ENCODE measurements at places on chromosomes 16 and 17.

DNA sequence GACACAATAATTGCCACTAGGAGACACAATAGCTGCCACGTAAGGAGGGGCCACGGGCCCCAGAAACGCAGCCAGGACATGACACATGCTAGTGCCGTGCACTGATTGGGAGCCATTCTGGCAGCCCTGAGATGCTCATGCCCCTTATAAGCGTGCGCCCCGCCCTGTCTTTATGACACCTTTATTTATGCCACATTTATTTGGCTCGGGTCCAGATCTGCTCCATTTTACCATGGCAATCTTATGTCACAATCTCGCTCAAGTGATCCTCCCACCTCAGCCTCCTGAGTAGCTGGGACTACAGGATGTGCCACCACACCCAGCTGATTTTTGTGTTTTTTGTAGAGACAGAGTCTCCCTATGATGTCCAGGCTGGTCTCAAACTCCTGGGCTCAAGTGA is 43.8 kb upstream of the NF1 start:
- no peak for DNase-seq

GRCh38 chr17:77425791-77426641 is 285.2 kb downstream of the SEC14L1 start:
- DNase-seq = peak; percentile 54

DNA sequence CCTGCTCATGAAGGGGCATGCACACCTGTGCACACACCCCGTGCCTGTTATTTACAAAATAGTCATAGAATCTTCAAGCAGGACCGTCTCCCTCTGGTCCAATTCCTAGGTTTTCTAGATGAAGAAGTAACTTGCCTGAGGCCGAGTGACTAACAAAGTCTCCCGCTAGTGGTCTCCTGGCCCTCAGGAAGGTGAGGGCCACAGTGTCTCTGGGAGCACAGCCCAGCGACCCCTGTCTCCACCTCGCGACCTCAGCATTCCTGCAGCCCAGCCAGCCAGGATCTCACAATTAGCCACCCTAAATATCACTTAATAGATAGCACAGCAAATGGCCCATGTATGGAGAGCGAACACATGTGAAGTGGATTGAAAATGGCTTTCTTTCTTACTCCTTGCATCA is 30.5 kb upstream of the CACNG1 start:
- DNase-seq = no peak

DNA sequence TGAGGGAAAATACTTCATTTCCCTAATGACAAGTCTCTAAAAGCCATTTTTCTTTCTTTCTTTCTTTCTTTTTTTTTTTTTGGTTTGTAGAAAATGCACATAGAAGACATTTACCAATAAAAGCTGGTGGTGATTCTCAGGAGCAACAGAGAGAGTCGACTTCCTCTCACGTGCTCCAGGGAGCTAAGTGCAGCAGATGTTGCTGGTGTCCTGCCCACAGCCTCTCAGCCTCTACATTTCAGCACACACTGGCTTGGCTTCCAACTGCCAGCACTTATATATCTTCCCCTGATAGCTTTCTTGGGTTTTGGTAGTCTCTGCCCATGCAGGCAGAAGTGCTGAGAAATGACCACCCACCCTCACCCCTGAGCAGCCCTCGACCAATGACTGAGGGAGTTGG is 58.4 kb upstream of the MARCHF10 start:
- no peak for DNase-seq

DNA sequence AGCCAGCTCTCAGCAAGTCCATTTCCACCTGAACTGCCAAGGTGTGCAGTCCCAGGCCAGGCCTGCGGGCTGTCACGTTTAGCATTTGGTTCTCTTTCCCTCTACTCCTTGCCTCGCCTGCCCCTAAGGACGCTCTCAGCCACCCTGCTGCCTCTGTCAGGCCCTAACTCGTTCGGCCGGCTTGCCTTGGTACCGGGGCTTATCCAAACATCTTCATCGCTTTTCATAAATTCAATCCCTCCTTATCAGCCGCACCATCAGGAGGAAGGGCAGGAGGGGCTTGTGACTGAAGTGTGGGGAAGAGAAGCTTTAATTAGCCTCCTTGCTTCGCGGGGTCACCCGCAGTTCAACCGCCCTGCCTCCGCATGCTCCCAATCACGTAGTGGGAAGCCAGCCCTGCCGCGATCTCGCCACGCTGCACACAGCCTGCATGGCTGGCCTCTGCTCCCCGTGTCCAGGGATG is 231.1 kb downstream of the SOX9 start:
- peak; percentile 50 for DNase-seq

DNA sequence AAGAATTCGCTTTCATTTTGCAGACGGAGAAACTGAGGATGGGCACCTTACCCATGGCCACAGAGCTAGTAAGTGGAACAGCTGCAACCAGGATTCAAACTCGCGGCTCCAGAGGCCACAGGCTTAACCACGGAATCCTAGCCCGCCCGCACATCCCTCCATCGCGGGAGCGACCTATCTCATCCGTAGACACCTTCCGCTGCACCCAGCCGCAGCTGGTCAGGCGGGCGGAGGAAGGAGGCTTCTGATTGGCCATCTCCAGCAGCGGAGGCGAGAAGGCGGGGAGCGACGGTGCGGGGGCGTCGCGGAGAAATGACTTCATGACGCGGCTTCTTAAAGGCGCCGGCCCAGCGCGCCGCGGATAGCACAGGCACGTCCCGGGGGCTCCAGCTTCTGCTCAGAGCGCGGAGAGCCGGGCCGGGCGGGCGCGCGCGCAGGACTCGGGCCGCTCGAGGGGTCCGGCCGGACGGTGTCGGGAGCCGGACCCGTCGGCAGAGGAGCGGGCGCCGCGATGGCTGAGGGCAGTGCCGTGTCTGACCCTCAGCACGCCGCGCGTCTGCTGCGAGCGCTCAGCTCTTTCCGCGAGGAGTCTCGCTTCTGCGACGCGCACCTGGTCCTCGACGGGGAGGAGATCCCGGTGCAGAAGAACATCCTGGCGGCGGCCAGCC is at the start of gene GAN:
TSS of gene GAN (plus strand) at position 360 of the 668 bp plus-strand sequence. CDS start at position 512, 152 bp downstream.
- DNase-seq = peak; percentile 95

DNA sequence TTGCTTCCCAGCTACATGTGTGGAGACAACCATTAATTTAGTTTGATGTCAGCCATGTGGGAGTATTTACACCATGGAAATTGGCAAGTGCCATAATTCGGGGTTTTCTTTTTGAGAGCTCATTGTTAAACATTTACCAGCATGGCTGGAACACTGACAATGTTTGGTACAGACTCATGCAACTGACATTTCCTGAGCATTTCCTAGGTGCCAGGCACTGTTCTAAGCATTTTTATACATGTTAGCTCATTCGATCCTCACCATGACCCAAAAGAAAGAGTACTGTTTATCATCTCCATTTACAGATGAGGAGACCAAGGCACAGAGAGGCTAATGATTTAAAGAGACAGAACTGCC is 86.9 kb downstream of the FOXL1 start:
- DNase-seq = no peak

GRCh38 chr16:2015117-2015946 is 4.3 kb upstream of the NPW start:
- no peak for DNase-seq

DNA sequence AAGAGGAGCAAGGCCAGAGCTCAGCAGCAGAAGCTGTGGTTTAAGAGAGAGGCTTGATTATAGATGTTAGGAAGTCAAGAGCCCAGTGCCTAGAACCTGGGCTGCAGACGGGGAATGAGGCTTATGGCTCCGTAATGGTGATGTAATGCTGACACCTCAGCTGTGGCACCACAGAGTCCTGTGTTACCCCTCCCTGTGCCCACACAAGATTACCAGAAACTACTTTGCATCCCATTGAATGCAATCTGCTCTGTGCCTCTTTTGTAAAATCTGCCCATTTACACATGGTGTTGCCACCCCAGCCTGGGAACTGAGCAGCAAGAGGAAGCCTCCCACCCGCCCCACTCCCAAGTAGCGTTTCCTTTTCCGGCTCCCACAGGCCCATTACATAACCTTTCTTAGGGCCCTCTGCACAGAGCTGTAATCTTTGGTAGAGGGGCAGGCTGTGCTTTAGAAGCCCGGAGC is 57.0 kb downstream of the PITPNC1 start:
- no peak for DNase-seq

- no peak for DNase-seq
Measured at GRCh38 chr17:22704674-22705073, 1012.4 kb downstream of the KCNJ18 start.

GRCh38 chr17:76104140-76104895 is 731 bp upstream of the EXOC7 start:
- DNase-seq = no peak

- no peak for DNase-seq
Measured at GRCh38 chr17:5379351-5380107, 39.9 kb downstream of the NUP88 start.

DNA sequence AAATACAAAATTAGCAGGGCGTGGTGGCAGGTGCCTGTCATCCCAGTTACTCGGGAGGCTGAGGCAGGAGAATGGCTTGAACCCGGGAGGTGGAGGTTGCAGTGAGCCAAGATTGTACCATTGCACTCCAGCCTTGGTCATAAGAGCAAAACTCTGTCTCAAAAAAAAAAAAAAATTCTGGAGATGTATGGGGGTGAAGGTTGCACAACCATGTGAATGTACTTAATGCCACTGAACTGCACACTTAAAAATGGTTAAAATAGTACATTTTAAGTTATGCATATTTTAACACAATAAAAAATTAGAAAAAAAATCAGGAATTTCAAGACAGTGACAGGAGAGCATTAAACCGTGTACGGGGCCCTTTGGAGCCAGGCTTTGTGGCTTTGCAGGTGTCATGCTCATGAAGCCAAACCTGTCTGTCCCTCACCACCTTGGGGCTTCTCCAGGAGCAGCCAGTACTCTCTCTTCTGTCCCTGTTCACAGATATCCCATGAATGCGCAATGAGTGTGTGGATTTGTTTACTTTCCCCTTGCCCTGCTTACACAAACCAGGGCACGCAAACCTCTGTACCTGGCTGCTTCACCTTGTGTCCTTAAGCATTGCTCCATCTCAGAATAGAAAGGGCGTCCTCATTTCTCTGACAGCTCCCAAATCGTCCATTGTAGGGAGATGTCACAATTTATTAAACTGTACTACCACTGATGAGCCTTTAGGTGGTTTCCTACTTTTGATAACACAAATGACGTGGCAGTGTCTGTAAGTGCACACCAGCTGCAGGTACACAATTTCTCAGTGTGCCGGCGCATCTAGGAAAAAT is 58.2 kb upstream of the CBX4 start:
- no peak for DNase-seq

DNA sequence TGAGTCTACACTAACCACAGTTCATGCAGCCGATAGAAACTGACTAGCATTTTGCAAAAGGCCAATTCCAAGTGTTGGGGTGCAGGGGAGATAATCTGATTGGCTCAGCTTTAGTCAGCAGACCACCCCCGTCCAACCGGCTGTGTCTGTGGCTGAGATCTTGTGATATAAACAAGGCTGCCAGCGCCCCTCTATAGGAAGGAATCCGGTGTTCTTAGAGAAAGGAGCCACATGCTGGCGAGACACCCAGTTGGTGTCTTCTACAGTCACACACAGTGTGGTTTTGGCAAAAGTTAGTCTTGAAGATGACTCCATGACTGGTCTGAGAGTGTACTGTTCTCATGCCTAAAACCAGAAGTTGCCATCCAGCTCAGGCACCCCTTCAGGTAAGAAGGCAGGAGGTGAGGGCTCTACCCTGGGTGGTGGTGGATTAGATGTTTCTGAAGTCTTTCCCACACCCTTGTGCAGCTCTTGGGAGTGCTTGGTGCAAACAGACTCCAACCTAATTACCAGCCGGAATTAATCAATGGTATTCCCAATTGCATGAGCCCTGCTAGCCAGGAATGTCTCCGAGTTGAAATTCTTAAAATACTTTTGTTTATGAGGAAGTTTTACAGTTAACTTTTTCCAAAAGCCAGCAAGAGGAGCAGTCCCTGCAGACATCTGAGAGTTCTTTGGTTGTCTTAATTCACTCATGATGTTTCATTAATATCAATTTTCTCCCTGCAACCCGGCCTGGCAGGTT is 172.3 kb upstream of the IRX6 start:
- no peak for DNase-seq

GRCh38 chr16:52404546-52404945 is 142.4 kb downstream of the TOX3 start:
- no peak for DNase-seq

DNA sequence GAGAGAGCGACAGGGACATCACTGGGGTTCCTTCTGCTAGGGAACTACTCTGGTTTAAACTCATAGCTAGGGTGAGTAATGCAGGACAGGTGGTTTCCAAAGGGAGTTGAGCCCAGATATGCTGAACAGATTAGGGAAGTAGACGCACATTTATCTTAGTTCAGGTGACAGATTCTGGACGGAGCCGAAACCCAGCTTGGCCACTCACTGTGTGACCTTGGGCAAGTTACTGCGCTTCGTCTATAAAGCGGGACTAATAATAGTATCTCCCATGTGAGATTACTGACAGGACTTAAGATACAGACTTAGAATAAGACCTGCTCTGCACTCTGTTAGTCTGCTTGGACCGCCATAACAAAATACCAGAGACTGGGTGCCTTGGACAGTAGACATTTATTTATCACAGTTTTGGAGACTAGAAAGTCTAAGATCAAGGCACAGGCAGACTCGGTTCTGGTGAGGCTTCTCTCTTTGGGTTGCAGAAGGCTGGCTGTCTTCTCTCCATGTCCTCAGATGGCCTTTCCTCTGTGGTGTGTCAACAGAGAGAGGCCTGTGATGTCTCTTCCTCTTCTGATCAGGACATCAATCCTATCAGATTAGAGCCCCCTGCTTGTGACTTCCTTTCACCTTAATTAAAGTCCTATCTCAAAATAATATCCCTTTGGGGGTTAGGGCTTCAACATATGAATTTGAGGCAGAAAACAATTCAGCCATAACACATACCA is 12.1 kb downstream of the SCNN1G start:
- no peak for DNase-seq

DNA sequence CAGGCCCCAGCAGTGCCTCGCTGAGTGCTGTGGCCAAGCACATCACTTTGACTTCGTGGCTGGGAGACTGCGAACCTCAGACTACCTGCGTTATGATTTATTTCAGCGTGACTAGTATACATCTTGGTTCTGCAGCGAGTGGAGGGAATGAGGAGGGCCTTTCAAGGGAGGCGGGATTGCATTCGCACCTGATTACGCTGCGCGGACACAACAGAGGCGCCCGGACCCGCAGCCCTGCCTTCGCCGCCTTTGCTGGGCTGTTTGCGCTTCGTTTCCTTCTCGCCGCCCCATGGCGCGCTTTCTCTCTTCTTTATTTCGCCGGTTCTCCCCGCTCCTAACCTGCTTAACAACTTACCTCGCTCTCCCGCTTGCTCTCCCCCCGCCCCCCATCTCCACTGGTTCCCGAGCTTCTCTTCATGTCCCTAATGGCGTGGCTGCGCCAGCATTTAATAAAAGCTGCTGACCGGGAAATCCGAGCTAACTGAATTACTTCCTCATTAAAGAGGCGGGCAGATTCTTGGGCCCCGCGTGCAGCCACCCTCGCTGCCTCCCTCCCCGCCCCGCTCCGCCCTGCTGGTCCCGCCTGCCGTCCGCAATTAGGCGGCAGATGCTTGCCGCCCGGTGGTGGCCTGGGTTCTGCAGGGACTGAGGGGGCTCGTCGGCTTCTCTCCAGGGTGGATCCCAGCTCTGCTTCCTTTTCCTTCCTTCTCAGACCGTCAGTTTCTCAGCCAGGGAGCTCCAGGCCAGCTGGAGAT is 257.6 kb upstream of the SDK2 start:
- DNase-seq = no peak

Data from SK-N-SH (cell line).